ENCODE measurements at places on chromosomes 16 and 17.

GRCh38 chr17:35743626-35744328, 9.3 kb downstream of the GAS2L2 start:
- no peak for DNase-seq

DNA sequence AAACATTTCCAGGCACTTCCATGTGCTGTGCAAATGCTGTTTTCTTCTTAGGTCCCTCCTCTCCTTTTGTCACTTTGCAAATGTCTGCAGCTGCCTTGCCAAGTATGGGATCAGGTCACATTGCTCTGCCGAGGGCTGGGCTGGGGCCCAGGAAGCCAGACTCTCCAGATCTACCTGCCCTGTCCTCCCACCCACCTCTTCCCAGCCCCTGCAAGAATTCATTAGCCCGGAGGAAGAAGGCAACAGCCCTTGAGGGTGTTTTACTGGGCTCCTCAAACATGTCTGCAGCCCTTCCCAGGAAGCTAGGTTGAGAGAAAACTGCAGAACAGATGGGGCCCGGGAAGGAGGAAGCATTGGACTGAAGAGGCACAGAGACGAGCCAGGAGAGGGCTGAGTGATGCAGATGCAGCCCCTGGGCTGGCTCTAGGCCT, 47.1 kb downstream of the WSB1 start:
- DNase-seq: no peak

DNA sequence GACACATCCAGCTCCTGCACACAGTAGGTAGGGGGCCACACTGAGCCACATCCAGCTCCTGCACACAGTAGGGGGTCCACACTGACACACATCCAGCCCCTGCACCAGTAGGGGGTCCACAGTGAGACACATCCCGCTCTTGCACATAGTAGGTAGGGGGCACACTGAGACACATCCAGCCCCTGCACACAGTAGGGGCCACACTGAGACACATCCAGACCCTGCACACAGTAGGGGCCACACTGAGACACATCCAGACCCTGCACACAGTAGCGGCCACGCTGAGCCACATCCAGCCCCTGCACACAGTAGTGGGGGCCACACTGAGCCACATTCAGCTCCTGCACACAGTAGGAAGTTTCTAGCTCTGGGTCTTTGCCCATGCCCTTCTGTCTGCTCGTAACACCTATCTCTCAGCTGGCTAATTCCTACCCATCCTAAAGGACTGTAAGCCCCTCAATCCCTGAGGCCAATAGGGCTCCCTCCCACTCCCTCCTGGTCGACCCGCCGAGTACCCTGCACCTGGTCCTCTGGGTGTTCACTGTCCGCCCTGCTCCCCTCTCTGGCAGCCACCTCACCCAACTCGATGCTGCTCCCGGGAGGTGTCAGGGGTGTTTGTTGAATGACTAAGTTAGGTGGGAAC, 9.4 kb upstream of the ATP2A3 start:
- DNase-seq: no peak

DNA sequence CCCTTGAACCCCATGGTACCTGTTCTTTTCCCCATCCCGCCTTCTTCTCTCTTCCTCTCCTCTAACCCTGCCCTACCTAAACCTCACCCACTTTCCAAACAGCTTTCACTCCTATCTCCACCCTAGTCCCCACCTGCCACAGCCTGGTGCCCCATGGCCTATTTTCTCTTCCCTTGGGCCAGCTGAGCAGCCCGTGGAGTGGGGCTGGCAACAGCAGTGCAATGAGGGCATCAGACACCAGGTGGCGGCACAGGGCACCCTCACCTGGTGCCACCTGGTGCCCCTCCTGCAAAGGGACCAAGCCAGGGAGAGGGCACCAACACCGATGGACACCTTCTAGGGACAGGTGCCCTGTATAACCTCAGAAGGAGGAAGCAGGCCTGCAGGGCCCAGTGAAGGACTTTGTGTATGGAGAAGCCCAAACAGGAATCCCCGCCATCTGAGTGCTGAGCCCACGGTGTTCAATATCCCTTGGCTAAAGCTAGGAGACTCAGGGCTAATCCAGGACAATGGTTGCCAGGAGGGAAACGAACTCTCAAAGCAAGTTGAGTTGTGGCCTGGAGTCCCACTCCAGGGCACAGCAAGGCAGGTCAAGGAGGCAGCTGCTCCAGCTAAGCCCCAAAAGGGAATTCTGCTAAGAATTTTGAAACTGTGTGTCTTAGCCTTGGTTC, 4.0 kb upstream of the ABCC3 start:
- DNase-seq: peak; percentile 39

DNA sequence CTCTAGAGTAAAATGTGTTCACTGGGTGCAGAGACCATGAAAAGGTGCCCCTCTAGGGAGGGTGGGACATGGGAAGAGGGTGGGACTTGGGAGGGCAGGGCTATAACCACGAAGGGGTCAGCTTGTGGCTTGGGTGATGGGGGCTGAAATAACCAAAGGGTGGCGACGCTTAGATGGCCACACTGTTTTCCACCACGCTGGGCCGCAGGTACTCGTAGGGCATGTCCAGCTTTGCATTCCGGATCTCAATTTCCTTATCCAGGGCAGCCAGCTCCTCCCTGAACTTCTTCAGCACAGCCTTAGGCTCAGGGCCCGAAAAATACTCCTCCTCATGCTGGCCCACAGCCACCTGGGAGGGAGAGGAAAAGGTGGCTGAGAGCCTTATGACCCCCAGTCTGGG, 10.0 kb downstream of the ALOX15 start:
- no peak for DNase-seq

GRCh38 chr16:64900517-64900916, 221.3 kb downstream of the CDH11 start:
- no peak for DNase-seq

- no peak for DNase-seq
Observed at GRCh38 chr17:32382526-32383223, 32.7 kb downstream of the ZNF207 start.

GRCh38 chr16:30775392-30776188, 11.4 kb downstream of the ZNF629 start:
- no peak for DNase-seq

- DNase-seq: no peak
Observed at GRCh38 chr16:62224646-62225209, 188.5 kb upstream of the CDH8 start.

DNA sequence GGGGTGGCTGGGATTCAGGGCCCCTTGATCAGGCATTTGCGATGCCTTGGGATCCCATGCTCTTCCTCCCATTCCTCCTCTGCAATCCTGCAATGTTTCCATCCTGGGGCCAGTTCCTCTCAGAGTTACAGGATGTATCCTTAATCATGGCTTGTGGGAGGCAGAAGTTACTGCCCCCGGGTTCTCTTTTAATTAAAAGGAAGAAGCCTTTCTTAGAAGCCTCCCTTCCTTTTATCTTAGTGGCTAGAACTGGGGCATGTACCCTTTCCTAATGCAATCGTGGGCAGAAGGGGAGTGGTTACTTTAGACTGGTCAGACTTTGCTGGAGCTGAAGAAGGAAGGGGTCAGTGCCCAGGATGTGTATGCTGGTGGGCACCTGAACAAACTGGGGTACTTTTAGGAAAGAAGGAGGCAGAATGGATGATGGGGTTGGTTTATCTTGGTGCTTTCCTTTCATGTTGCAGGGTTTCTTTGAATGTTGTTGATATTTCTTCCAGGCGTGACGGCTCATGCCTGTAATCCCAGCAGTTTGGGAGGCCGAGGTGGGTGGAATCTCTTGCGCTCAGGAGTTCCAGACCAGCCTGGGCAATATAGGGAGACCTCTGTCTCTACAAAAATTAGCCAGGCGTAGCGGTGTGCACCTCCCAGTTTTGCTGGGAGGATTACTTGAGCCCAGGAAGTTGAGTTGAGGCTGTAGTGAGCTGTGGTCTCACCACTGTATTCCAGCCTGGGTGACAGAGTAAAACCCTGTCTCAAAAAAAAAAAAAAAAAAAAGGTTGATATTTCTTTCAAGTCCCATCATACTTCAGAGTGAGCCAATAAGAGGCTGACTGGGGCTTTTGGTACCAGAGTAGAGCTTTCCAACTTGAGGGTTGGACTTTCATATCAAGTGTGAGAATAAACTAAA, 13.2 kb upstream of the SPN start:
- DNase-seq: no peak

DNA sequence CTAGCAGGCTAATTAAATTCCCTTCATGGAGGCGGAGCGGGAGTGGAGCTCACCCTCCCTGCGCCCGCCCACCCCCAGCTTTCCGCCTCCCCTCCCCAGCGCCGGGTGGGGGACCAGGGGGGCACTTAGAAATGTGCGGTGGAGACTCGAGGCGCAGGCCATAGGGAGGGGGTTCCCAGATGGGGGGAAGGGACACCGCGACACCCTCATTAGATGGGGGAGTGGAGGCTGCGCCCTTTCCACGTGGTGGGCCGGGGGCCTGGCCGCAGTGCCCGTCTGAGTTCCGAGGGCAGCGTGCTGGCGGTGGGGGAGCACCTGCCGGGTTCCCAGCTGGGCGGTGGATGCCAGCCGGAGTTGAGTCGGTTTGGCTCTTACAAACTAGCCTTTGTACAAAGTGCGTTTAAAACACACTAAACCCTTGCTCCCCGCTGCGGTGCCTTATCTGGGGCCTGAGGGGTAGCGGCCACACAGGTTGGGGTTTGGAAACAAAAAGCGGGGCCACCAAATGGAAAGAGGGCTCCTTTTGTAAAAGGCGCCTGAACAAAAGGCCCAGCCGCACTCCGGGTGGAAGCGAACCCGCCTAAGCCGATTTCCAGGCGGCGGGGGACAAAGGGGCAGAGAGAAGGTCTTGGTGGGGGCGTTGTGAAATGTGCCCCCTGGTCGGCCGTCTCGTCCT, 1.4 kb downstream of the GSE1 start:
- DNase-seq: no peak

DNA sequence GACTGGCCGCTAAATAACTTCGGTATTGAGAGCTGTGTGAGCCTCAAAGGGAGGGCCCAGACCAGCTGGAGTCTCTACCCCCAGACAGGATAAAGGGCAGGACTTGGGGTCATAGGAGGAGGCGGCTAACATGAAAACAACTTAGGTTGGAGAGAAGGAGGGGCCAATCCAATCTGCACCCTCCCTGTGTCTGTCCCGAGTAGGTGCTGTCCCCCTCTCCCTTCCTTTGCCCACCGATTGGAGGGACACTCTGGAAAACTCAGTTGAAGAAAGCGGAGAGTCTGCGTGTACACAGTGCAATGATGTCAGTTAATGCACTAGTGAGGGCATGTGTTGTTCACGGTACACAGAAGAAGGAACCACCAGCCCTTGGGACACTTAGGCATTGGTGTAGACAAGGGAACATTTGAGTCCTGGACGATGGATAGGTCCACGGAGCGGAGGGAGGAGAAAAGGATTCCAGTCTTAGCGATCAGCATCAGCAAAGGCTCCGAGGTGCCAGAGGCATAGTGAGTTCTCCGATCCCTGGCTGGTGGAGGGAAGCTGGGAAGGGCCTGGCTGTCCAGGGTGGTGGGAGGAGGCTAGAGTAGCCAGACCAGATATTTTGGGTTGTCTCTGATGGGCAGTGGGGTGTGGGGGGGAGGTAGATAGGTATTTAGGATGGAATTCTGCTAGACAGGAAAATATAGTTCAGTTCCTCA, 761 bp downstream of the NOL3 start:
- DNase-seq: no peak

DNA sequence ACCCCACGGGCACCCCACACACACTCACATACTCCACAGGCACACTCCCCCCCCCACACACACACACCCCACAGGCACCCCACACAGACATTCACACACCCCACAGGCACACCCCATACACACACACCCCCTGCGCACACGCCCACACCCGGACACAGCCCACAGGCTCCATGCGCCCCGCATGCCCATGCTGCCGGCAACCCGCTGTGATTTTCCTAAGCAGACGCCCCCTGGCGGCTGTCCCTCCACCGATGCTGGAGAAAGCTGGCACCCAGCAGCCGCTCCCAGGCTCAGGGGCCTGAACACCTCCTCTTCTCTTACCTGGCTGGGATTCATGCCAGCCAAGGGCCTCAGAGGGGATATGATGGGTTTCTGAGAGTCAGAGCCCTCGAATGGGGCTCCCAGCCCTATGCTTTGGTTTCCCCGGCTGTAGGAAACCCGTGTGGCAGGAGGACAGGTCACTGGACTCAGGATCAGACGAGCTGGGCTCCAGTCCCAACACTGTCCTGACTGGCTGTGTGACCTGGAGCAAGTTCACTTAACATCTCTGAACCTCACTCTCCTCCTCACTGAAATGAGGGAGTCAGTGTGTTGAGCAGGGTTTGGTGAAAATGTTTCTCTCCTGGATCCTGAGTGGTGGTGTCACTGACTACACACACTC, 19.6 kb upstream of the TNFRSF13B start:
- peak; percentile 67 for DNase-seq

GRCh38 chr17:77476931-77477805, 336.4 kb downstream of the SEC14L1 start:
- DNase-seq: no peak

DNA sequence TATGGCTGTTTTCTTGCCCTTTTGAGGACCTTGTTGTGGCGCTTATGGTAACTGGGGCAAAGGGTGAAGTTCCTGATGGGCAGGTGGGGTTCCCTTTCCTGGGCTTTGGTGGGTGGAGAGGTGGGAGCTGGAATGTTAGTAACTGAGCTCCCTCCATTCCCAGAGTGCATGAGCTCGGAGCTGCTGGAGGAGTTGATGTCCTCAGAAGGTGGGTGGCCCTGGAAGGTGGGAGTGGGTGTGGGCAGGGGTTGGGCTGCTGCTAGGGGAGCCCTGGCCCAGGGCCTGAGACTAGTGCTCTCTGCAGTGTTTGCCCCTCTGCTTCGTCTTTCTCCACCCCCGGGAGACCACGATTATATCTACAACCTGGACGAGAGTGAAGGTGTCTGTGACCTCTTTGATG, 1.2 kb upstream of the ELMO3 start:
- DNase-seq: no peak

DNA sequence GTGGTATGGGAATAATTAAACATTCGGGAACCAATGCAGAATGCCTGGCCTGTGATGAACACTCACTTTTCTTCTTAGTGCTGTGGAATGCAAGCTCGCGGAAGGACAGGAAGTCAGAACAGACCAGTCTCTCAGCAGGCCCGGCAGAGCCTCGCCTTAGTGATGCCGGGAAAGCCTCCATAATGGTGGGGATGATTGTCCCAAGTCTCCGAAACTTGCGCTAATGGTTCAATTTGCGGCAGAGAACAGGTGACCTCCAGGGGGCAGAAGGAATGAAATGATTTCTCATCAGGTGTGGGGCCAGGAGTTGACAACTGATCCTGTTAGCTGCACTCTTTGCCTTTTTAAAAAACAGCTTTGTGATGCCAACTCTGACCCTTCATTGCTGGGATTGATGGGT, 170.6 kb downstream of the GSG1L start:
- DNase-seq: no peak

DNA sequence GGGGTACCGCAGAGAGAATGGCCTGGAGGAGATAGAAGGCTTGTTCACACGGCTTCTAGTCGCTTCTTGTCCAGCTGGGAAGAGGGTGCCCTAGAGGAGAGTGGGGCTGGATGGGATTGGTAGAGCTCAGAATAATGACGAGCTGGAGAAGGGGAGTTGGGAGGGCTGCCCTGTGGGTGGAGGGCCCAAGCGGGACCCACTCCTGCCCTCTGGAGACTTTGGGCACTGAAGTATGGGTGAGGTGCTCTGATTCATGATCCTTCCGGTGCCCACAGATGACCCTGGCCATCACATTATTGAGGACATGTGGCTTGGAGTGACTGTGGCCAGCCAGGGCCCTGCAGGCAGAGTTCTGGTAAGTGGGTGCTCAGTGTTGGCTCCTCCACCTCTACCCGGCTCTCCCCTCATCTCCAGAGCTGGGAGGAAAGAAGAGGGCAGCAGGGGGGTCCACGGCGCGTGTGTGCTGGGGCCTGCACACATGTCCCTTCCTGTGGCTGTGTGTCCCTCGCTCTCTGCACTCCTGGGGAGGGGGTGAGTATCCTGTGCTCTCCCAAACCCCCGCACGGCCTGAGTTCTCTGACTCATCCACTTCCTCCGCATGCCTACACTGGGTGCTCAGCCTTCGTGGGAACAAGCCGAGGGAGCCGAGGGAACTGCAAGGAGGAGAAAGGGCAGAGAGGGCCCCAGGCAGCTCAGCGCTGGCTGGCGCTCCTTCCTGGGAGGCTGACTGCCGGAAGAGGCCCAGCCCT, 8.5 kb downstream of the ITGA3 start:
- DNase-seq: no peak

All from stimulated activated CD8-positive, alpha-beta memory T cell treated with anti-CD3 and anti-CD28 coated beads, Interleukin-4, amount 100 ng/mL, for 1 hour (primary cell).